Pancreas (tissue), 10 donors: ENCODE measurements at places on chromosomes 5 and 9. TPM values are rescaled to one million over a fixed set of nuclear protein-coding genes. Genes with fewer than 3 reads are reported as not detected.

TMEM174 gene
- not detected for total RNA-seq

DNA sequence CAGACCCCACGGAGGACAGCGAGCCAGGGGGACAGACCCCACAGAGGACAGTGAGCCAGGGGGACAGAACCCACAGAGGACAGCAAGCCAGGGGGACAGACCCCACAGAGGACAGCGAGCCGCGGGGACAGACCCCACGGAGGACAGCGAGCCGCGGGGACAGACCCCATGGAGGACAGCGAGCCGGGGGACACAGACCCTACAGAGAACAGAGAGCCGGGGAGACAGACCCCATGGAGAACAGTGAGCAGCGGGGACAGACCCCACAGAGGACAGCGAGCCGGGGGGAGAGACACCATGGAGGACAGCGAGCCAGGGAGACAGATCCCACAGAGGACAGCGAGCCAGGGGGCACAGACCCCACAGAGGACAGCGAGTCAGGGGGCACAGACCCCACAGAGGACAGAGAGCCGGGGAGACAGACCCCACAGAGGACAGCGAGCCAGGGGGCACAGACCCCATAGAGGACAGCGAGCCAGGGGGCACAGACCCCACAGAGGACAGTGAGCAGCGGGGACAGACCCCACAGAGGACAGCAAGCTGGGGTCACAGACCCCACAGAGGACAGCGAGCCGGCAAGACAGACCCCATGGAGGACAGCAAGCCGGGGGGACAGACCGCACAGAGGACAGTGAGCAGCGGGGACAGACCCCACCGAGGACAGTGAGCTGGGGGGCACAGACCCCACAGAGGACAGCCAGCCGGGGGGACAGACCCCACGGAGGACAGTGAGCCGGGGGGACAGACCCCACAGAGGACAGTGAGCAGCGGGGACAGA is 4.4 kb upstream of the ZDHHC11 start:
- H3K4me1 ChIP-seq, result no peaks in the 10 kb centered on the region
- peaks cover 2% of the 10 kb centered on the region for H3K27me3 ChIP-seq
- no peak overlapping the region for H3K27ac ChIP-seq

- H3K4me1 ChIP-seq, result peaks cover 11% of the 10 kb centered on the region
- DNase-seq, result no peak
- no peak overlapping the region for H3K27ac ChIP-seq
- H3K27me3 ChIP-seq, result no peaks in the 10 kb centered on the region
- H3K36me3 ChIP-seq, result no peaks in the 10 kb centered on the region
Measured at GRCh38 chr9:68727636-68728035, 22.6 kb downstream of the PIP5K1B start.

DNA sequence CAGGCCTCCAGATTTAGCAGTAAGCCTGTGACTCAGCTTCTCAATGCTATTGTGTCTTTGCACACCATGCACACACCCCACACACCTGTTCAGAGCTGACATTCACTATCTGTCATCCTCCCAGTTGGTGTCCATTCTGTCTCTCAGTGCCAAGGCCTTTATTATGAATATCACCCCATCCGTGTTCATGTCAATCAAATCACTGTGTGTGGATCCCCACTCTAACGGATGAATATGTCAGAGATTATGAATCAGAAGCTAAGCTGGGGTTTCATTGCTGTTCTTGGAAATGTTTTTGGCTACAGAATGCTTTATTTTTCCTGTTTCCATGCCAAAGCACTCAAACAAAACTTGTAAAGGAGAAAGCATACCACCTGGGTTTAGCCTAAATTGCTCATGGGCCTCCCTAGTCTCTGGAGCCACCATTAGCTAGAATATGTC is 9.4 kb upstream of the MAMDC2 start:
- no peaks in the 10 kb centered on the region for H3K36me3 ChIP-seq
- no peaks in the 10 kb centered on the region for H3K4me1 ChIP-seq
- no peaks in the 10 kb centered on the region for H3K27me3 ChIP-seq
- H3K27ac ChIP-seq, result no peak overlapping the region
- no peak for DNase-seq
- no peak overlapping the region for H3K4me3 ChIP-seq

PRRT1B gene
- 3.6 TPM for total RNA-seq

DNA sequence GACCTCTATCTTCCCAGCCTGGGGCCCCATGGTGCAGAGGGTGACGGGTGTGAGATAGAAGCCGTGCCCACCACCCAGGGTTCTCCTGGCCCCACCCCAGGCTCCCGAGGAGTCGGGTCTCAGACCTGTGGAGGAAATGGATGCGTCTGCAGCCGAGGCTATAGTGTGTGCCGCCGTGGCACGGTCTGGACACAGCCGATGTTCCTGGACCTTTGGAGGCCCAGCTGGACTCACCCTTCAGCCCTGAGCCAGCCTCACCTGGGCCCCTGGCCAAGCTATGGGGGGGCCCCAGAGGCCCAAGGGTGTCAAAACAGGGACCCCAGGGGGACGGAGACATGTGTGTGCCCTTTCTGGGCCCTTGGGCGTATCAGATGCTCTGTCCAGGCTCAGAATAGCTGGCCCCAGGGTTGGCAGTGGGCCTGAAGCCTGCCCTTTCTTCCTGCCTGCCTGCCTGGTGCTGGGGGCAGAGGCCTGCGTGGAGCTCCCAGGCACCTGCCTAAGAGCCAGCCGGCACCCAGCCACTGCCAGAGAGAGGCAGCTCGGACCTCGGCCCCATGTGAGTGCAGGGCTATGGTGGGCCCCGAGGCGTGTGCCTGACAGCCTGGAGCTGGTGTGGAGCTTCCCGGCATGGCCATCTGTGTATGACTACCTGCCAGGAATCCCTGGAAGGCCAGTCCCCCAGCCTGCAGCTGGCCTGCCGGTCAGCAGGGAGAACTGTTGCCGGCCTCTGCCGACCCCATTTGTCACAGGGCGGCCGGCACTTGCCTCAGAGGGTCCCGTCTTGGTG is 41.8 kb downstream of the KCNT1 start:
- H3K4me3 ChIP-seq, result no peak overlapping the region
- H3K27me3 ChIP-seq, result no peaks in the 10 kb centered on the region
- H3K36me3 ChIP-seq, result no peaks in the 10 kb centered on the region

DNA sequence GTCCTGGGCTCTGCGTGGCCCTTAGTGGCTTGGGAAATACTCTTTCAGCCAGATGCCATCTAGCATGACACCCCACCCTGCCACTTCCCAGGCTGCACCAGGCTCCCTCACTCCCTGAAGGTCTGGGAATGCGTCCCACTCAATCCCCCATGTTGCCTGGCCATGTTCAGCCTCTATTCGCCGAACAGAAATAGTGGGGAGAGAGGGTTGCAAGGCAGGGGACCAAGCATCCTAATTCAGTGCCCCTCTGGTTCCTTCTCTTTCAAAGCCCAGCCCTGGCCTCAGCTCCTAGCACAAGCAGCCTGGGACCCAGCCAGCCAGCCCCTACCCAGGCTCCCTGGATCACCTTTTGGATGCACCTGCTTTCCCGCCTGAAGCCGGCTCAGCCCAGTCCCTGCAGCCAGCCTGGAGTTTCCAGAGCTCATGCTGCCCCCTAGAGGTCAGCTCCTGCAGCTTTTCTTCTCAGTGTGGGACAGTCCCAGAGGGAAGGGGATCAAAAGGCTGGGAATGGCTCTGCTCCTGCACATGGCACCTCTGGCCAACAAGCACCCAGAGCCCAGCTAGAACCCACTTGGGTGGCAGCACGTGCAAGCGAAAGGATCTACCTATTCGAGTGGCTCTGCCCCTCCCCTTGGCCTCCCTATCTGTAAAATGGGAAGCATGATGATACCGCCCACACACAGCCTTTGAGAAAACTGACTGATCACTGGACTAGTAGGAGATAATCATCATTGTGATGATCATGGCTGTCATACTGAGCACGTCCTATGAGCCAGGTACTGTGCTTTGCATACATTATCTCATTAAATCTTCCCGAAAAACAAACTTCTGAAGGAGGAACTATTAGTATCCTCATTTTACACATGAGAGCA is 48.7 kb upstream of the C5orf58 start:
- DNase-seq, result peak; percentile 74
- no peak overlapping the region for H3K4me3 ChIP-seq
- H3K4me1 ChIP-seq, result no peaks in the 10 kb centered on the region
- no peaks in the 10 kb centered on the region for H3K27me3 ChIP-seq
- H3K27ac ChIP-seq, result no peak overlapping the region
- no peaks in the 10 kb centered on the region for H3K36me3 ChIP-seq

YTHDC2 gene
- 12.6 TPM for total RNA-seq

- peak overlapping the region; percentile 82 for H3K27ac ChIP-seq
- no peaks in the 10 kb centered on the region for H3K27me3 ChIP-seq
- H3K36me3 ChIP-seq, result peaks cover 25% of the 10 kb centered on the region
- H3K4me1 ChIP-seq, result no peaks in the 10 kb centered on the region
- peak overlapping the region; percentile 78 for H3K4me3 ChIP-seq
Measured at GRCh38 chr5:133969654-133970324, 1.4 kb upstream of the C5orf15 start.

FLT4 gene
- 3.1 TPM for total RNA-seq

SOHLH1 gene
- total RNA-seq, result not detected

DNA sequence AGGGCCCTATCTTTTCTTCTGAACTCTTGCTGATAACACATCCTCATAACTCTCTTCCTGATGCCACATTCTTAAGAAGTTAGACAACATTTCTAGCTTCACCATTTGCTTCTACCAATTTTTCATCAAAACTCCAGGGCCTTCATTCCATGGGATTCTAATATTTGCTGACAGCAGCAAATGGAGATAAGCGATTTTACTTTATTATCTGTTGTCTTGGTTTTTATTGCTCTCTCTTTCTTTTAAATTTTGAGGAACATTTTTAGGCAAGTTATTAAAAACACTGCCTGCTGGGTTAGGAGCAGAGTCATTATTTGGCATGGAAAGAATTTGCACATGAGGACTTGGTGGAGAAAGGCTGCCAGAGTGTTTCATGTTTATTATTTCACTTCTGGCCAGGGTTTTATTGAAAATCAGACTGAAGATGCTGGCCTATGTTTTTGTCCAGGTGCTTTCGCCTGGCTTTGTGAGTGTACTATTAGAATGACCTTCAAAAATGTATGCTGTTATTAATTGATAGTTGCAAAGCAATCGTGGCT is 27.7 kb downstream of the NSG2 start:
- no peaks in the 10 kb centered on the region for H3K27me3 ChIP-seq
- no peak overlapping the region for H3K27ac ChIP-seq
- no peaks in the 10 kb centered on the region for H3K36me3 ChIP-seq
- no peak for DNase-seq
- H3K4me1 ChIP-seq, result no peaks in the 10 kb centered on the region
- no peak overlapping the region for H3K4me3 ChIP-seq

DNA sequence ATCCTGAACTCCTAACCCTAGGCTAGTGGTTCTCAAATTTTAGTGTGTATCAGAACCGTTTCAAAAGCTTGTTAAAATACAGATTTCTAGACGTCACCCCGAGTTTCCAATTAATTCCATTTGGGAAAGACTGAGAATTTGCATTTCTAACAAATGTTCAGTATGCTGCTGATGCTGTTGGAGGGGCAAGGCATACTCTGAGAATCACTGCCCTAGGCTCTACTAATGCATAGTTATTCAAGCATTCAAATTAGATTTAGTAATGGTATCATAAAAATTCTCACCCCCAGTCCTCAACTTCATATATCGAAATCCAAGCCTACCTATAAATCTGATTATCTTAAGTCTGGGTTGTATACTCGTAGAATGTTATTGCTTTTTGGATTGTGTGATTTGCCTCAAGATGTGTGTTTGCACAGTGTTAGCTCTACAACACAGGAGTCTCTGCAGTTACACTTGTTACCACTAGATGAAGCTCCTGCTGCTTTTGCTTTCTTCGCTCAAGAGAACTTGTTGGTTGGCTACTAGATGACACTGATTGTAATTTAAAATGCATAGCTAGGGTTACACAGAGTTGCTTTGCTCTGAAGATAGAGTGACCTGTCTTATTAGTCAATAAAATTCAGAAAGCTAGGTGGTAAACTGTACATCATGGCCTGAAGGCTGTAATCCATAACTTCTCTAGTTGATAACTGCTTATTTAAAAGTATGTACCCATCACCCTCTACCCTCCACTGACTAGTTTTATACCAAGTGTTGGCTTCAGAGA is 7.5 kb upstream of the ERAP2 start:
- H3K4me1 ChIP-seq, result no peaks in the 10 kb centered on the region
- H3K36me3 ChIP-seq, result no peaks in the 10 kb centered on the region
- no peak for DNase-seq
- no peaks in the 10 kb centered on the region for H3K27me3 ChIP-seq
- no peak overlapping the region for H3K27ac ChIP-seq

GRCh38 chr9:114497236-114497635 is 8.0 kb downstream of the WHRN start:
- H3K4me1 ChIP-seq, result no peaks in the 10 kb centered on the region
- no peak for DNase-seq
- H3K27ac ChIP-seq, result no peak overlapping the region

JADE2 gene
- total RNA-seq, result 27.7 TPM

RETREG1 gene
- total RNA-seq, result 11.2 TPM

DNA sequence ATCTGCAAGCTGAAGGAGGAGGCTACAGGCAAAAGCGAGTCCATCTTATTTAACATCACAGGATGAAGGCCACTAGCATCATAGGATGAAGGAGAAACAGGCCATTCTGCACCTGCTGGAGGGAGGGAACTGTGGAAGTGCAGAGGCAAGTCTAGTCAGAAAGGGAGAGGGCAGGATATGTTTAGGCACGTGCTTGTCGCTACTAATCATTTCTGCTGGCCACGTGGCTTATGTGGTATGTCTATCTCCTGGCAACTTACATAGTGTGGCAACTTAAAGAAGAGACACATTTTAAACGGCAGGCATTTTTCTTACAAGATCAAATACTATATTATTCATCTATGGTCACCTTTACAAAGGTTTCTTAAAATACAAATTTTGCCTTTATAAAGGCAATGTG is 74.0 kb downstream of the GNAQ start:
- H3K27ac ChIP-seq, result no peak overlapping the region
- H3K4me1 ChIP-seq, result peaks cover 22% of the 10 kb centered on the region
- no peak overlapping the region for H3K4me3 ChIP-seq
- H3K36me3 ChIP-seq, result no peaks in the 10 kb centered on the region
- no peak for DNase-seq
- no peaks in the 10 kb centered on the region for H3K27me3 ChIP-seq

CARTPT gene
- total RNA-seq, result not detected

STPG3 gene
- not detected for total RNA-seq

- H3K27ac ChIP-seq, result no peak overlapping the region
- H3K27me3 ChIP-seq, result no peaks in the 10 kb centered on the region
- H3K36me3 ChIP-seq, result no peaks in the 10 kb centered on the region
- peaks cover 5% of the 10 kb centered on the region for H3K4me1 ChIP-seq
- no peak overlapping the region for H3K4me3 ChIP-seq
Measured at GRCh38 chr5:128197896-128198522, 114.4 kb downstream of the SLC12A2 start.

IL13 gene
- not detected for total RNA-seq

GRCh38 chr9:120775859-120776258 is 17.4 kb downstream of the FBXW2 start:
- no peak for DNase-seq
- H3K4me1 ChIP-seq, result peaks cover 14% of the 10 kb centered on the region
- H3K4me3 ChIP-seq, result no peak overlapping the region
- peaks cover 5% of the 10 kb centered on the region for H3K36me3 ChIP-seq

DNA sequence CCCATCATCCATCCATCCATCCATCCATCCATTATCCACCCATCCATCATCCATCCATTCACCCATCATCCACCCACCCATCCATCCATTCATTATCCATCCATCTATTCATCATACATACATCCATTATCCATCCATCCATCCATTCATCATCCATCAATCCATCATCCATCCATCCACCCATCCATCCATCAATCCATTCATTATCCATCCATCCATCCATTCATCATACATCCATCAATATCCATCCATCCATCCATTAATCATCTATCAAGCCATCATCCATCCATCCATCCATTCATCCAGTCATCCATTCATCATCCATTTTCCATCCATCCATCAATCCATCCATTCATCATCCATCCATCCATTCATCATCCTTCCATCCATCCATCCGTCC is 89.0 kb downstream of the NSG2 start:
- H3K36me3 ChIP-seq, result no peaks in the 10 kb centered on the region
- H3K27me3 ChIP-seq, result no peaks in the 10 kb centered on the region
- H3K27ac ChIP-seq, result no peak overlapping the region
- DNase-seq, result no peak
- H3K4me1 ChIP-seq, result no peaks in the 10 kb centered on the region

LCNL1 gene
- 0.12 TPM for total RNA-seq
